Stimulated activated naive CD4-positive, alpha-beta T cell (primary cell): ENCODE measurements at places on chromosomes 6 and 20.

DNA sequence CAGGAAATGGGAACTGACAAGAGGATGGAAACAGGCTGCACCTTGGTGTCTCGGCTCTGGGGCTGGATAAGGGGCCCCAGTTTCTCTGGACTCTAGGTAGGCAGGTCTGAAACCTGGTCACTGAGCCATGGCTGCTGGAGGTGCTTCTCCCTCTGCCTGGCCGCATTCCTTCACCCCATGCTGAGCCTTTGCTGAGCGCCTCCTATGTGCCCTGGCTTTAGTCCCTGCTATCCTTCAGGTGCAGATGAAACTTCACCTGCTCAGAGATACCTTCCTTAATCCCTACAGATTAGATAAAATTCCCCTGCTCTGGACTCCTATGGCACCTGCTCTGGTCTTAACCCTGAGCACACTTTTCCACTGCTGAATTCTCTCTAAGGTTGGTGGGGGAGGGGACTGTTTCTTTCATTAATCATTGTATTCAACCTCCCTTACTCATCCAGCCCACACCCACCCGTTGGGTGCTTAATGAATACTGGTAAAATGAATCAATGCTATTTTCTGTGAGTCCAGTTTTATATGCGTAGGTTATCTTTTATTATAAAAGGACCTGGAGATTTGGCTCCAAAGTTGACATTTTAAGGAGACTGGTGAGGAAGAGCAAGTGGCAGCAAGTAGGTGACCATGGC lies 19.3 kb downstream of the MYLK4 start:
- DNase-seq: no peak

- no peak for DNase-seq
These were observed 23.8 kb upstream of the FAM50B start for GRCh38 chr6:3825331-3825831.

GRCh38 chr20:6898928-6899327 lies 131.4 kb downstream of the BMP2 start:
- DNase-seq: no peak

DNA sequence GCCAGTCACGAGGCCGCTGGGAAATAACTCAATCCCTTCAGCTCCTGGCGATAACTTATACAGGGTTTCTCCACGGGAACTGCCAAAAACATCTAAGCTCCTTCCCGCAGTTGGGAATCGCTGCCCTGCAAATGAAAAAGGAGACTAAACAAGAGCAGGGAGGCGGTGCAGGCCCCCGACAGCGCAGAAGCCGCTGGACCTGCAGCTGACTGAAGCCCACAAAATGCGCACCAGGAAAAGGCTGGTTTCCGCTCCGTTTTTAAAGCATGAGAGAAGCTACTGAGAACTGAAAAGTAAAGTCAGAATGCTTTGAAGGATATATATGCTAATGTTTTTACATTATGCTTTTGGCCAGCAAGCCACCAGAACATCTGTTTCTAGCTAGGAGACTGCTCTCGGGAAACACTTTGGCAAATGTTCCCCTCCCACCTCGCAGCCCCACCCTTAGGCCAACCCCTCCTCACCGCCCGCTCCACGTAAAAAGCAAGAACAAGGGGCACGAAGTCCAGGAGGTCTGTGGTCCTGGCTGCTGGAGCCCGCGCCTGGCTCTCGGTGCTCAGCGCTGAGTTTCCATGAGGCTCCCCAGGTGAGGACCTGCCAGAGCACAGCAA lies 90.5 kb downstream of the SOD2 start:
- no peak for DNase-seq

DNA sequence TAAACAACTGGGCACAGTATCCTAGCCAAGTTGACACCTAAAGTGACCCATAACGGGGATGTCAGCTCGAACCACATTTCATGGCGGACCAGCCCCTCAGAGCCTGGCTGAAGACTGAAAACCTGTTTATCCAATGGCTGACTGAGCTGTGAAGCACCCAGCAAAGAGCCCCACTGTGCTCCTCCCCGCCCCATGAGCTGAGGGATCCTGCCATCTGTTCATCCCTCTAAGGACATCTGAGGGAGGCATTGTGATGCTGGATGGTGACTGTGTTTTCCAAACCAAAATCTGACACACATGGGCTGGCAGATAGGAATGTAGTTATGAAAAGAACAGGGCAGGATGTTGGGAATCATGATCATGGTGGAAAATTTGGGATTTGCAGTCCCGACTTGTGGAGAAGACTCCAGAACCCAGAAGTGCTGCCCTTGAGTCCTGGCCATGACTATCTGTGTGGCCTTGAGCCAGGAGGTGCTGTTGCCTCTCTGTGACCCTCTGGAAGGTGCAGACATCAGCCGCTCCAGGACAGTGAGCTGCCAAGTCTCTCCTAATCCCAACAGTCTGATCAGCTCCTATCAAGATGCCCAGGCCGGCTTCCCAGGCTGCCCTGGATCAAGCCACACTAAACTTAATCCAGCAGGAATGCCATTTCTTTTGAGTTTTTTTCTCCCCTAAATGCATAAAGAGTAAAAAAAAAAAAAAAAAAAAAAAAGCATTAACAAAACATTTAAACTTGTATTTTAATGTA lies 5.7 kb downstream of the EDN3 start:
- DNase-seq: no peak

DNA sequence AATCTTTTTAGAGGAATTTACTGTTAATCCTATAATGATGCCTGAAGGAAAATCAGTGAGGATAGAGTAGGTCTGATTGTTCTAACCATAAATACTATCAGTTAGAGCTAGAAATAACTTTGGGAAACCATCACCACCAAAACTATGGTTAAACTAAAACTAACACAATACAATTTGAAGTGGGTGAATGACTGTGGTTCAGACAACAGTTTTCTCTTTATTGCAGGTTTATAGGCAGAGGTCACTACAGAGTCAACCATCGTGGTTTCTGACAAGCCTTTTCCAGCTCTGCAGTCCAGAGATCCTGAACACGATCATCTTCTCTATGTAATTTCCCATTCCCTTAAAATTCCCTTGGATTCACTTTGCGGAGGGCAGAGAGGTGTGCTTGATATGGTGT lies 134.3 kb downstream of the IBTK start:
- no peak for DNase-seq

- no peak for DNase-seq
These were observed 147.6 kb downstream of the EYA4 start for GRCh38 chr6:133388731-133389130.

DNA sequence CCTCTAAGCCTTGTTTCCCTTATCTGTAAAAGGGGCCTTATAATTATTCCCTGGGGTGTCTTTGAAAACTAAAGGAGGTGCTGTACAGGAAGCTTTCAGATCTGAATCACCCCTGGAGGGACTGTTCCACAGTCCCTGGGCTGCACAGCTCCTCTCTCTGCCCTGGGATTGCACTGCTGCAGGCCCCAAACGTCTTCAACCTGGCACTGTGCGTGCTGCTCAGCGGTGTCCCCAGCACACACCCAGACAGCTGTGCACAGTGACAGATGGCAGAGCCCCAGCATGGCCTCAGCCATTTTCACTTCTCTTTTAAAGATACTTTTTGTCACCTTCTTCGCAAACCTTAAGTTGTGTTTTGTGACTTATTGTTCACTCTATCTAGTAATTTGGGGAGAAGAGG lies 50.7 kb upstream of the INSM1 start:
- no peak for DNase-seq

DNA sequence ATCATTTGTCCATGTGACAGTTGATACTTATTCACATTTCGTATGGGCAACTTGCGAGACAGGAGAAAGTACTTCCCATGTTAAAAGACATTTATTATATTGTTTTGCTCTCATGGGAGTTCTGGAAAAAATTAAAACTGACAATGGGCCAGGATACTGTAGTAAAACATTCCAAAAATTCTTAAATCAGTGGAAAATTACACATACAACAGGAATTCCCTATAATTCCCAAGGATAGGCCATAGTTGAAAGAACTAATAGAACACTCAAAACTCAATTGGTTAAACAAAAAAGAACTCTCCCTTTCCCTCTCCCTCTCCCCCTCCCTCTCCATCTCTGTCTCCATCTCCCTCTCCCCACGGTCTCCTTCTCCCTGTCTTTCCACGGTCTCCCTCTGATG lies 19.4 kb upstream of the EIF2S2 start:
- DNase-seq: no peak
